BE2C (cell line): ENCODE measurements at places on chromosomes 13 and 19.
A peak's percentile ranks its signal among the peaks of the same experiment; 100 is the strongest.

- DNase-seq, result no peak
Measured at GRCh38 chr13:39565036-39565949, 37.7 kb downstream of the LHFPL6 start.

- no peak for DNase-seq
Measured at GRCh38 chr19:33040994-33041827, 23.5 kb downstream of the RHPN2 start.

DNA sequence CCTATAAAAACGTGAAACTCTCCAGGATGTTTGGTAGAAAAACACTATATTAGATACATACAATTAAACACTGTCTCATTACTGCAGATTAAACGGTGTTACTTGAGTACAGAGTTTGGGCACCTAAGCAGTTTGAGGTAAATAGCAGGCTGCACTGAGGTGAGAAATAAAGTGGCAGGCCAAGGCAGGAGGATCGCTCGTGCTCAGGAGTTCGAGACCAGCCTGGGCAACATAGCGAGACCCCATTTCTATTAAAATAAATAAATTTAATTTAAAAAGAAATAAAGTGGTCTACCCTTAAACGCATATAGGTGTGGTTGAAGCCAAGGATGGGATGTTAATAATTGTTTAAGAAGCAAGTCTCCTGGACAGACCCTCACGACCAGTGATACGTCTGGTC is 1.2 kb downstream of the PSPC1 start:
- no peak for DNase-seq

- DNase-seq, result no peak
Measured at GRCh38 chr19:46599716-46600373, 1.3 kb upstream of the CALM3 start.

DNA sequence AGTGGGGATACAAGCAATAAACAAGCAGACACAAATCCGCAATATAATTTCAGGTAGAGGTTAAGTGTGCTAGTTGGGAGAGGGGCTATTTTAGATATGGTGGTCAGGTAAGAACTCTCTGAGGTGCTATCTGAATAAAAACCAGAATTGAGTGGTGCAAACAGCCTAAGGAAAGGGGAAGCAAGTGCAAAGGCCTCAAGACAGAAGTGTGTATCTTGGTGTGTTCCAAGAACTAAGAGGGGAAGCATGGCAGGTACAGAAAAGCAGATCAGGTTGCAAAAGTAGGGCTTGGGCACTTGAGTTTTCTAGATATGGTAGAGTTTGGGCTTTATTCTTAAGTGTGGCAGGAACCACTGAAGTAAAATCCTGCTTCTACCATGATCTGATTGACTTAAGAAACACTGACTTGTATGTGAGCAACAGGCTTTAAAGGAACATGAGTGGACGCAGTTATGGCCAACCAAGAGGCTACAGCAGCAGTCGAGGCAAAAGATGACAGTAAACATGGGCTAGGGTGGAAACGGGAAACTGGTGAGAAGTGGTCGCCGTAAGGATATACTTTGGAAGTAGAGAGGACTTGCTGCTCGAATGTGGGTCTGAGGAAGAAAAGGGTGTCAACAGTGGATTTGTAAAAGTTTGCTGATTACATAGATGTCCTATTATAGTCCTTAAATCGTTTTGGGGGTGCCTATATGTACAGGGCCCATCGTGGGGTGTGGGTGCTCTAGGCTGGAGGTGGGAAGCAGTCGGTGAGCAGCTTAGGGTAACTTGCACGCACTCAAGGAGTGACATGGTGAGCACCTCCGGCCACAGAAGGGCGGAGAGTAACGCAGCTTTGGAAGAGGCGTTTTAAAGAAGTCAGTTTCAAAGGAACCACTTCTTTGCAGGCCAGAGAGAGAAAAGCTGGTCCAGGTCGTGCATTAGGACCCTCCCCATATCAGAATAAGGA is 677 bp downstream of the TGDS start:
- DNase-seq, result peak; percentile 11

- DNase-seq, result no peak
Measured at GRCh38 chr19:31096935-31097545, 252.2 kb downstream of the TSHZ3 start.

GRCh38 chr19:17209126-17210036 is 5.8 kb upstream of the USE1 start:
- peak; percentile 96 for DNase-seq

GRCh38 chr19:42942187-42942789 is 5.3 kb upstream of the PSG7 start:
- no peak for DNase-seq

DNA sequence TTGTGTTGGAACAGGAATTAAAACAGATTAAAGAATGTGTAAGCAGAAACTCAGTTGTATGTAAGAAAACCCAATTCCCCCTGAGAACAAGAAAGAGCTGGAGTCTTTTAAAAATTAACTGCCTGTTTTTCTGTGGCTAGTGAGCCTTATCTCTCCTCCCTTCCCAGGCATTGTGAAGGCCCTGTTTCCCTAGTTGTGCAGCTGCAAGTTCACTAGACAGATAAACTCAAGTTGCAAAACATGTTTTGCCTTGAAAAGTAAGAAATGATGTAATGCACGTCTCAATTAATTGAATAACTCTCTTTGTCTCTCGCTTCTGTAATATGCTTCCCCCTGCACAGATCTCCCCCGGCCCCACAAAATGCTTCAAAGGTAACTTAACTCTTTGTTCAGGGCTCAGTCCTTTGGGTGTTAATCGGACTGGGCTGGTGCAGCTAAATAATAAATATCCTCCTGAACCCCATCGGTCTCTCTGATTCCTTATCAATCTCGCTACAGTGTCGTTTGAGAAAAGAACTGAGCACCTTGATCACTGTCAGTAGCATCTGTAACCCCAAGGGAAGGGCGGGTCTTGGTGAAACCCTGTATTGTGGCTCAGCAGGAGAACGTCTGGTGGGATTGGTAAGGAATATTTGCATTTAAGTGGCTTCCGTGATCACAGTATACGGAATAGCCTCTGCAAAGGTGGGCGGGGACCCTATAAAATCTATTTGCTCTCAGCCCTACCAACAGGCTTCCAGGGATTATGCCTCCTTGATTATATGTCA is 1.6 kb upstream of the ZNF556 start:
- no peak for DNase-seq

DNA sequence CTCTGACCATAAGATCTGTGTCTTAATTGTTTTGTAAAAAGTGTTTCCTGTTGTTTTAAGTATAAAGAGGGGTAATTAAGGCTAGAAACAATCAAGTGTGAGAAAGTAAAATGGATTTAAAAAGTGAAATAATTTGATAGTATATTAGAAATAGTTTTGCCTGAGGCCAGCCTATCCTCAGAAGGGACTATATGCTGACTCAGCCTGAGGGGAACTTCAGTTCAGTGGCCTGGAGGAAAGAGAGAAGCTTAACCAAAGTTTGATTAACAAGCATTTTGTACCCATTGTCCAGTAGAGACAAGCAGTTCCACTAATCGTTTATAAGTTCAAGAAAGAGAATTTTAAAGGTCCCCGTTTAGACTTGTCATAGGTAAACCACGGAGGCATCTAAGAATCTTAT is 1793.2 kb upstream of the PRR20A start:
- no peak for DNase-seq

DNA sequence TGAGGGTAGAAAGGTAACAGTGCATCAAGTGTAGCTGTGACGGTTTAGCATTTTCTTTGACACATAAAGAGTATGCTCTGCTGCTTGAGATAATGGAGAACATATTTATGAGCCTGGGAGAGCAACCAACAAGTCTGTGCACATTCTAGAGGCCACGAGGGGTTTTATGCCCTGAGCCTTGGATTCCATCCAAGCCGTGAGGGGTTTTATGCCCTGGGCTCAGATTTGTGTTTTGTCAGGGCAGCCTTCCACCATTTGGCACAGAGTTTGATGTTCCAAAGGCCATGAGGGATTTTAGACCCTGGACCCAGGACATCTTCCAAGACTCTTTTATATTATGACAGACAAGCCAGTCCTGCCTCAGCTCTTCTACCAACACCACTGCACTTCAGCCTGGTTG is 106.4 kb downstream of the ZNF486 start:
- DNase-seq, result no peak

- peak; percentile 25 for DNase-seq
Measured at GRCh38 chr13:51221674-51222036, 543 bp upstream of the FAM124A start.

DNA sequence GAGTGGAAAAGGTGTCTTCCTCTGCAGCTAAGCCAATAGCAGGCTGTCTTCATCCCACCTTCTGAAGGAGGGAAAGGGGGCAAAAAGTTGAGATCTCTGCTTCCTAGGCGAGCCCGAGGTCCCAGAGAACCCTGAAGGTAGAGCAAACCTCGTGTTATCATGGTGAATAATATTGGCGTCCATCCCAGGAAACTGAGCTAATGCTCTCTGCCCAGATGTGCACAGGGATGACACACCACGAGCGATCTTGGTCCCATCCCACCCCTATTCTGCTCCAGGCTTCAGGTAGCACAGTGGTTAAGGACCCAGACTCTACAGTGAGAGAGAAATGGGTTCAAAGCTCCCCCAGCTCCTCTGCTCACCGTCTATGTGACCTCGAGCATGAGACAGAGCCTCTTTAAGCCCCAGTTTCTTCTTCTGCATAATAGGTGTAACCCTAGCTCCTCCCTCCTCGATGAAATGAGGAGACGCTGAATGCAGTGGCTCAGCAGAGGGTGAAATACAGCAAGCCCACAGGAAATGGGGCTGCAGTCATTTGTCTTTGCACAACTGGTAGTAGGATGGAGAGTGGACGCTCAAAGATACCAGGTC is 9.9 kb upstream of the CEACAM20 start:
- no peak for DNase-seq

- no peak for DNase-seq
Measured at GRCh38 chr13:33606692-33607091, 211.3 kb upstream of the RFC3 start.

DNA sequence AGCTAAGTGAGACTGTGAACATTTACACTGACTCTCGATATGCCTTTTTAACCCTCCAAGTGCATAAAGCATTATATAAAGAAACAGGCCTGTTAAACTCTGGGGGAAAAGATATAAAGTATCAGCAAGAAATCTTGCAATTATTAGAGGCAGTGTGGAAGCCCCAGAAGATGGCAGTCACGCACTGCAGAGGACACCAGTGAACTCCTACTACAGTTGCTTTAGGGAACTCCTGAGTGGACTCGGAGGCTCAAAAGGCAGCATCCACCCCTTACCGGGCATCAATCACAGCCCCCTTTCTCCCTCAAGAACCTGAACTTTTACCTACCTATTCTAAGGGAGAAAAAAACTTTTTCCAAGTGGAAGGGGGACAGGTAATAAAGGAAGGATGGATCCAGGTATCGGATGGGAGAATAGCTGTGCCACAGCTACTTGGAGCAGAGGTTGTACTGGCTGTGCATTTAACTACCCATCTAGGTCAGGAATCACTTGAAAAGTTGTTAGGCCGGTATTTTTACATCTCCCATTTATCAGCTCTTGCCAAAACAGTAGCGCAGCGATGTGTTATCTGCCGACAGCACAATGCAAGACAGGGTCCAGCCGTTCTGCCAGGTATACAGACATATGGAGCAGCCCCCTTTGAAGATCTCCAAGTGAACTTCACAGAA is 80.1 kb downstream of the ZNF486 start:
- no peak for DNase-seq

GRCh38 chr13:42876270-42876714 is 94.9 kb downstream of the FAM216B start:
- no peak for DNase-seq

DNA sequence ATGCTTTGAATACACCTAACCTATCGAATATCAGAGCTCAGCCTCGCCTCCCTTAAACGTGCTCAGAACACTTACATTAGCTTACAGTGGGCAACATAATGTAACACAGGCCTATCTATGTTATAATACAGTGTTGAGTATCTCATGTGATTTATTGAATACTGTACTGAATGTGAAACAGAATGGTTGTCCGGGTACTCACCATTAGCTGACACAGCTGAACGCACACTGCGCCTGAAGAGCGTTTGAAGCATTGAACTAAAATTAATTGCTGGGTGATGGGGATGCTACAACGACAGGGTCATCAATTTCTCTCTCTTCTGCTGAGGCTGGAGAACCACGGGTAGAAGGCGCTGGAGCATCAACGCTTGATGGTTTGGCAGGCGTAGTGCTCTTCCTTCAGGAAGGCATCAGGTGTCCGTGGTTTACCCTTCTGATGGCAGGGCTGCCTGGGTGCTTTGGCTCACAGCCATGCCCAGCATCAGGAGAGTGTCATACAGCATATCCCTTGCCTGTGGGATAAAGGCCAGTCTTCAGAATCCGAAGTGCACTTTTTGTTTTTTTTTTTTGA is 46.9 kb upstream of the UBE2L5 start:
- DNase-seq, result no peak

GRCh38 chr13:50417597-50417996 is 402.4 kb downstream of the KCNRG start:
- no peak for DNase-seq

DNA sequence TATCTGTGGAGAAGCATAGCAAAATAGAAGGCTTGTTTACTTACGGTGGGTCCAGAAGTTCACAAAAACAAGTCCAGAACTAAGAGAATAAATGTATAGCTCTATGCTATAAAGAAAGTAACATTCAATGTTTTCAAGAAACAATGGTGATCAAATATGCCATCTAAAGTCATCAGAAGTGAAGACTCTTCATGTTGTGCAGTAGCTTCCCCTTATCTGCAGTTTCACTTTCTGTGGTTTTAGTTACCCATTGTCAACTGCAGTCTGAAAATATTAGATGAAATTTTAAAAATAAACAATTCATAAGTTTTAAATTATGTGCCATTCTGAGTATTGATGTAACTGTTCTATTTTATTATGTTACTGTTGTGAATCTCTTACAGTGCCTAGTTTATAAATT is 72.5 kb downstream of the EDNRB start:
- no peak for DNase-seq

GRCh38 chr19:30085394-30085793 is 143.4 kb downstream of the URI1 start:
- peak; percentile 59 for DNase-seq

DNA sequence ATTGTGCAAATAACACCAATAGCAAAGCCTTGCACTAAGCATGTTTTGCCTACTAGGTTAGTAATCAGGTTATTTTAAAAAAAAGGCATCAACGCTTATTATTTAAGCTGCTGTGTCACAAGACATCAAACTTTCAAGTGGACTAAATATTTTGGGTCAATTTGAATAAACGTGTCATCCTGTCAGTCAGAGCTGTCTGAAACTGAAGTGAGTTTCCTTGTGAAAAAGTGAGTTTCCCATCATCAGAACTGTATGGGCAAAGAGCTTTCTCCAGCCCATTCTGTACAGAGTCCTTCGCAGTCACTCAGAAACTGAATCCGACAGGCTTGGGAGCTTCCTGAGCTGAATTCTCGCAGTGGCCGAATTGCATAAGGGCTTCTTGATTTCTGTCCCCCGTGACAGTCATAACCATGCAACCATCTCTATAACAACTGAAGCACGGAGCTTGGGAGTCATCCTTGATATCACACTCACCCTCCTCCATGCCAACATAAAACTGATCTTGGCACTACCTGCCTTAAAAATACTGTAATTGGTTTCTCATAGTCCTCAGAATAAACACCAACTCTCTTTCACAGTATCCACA is 139.8 kb downstream of the MIPEP start:
- DNase-seq, result no peak

DNA sequence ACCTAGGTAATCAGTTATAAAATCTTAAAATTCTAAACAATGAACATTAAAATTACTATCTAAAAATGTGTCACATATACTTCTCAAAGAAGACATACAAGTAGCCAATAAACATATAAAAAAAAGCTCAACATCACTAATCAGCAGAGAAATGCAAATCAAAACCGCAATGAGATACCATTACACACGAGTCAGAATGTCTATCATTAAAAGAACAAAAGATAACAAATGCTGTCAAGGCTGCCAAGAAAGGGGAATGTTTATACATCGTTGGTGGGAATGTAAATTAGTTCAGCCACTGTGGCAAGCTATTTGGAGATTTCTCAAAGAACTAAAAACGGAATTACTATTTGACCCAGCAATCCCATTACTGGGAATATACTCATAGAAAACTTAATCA is 310.3 kb upstream of the EDNRB start:
- no peak for DNase-seq
